Fibroblast of the aortic adventitia (primary cell): ENCODE measurements at places on chromosomes 1 and 21.

- DNase-seq, result no peak
Observed at GRCh38 chr1:101854271-101854670, 142.5 kb downstream of the OLFM3 start.

GRCh38 chr1:186531561-186532165, 70.7 kb upstream of the PDC start:
- DNase-seq, result peak; percentile 35

DNA sequence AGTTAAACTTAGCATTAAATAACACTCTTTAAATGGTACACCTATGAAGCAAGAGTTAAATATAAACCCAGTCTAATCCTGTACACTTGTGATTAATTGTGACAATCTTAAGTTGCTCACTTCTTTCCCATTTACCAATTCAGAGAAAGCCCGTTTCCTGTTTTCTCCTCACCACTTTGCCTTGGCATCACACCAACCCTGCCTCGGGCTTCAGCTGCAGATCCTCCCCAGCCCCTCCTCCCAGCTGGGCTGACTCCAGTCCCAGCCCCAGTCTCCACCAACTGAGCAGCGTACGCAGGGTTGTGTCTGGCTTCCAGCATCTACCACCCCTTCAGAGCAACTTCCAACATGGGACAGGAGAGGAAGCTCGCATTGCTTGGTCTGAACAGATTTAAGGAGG, 4.1 kb downstream of the PYCR2 start:
- peak; percentile 84 for DNase-seq

DNA sequence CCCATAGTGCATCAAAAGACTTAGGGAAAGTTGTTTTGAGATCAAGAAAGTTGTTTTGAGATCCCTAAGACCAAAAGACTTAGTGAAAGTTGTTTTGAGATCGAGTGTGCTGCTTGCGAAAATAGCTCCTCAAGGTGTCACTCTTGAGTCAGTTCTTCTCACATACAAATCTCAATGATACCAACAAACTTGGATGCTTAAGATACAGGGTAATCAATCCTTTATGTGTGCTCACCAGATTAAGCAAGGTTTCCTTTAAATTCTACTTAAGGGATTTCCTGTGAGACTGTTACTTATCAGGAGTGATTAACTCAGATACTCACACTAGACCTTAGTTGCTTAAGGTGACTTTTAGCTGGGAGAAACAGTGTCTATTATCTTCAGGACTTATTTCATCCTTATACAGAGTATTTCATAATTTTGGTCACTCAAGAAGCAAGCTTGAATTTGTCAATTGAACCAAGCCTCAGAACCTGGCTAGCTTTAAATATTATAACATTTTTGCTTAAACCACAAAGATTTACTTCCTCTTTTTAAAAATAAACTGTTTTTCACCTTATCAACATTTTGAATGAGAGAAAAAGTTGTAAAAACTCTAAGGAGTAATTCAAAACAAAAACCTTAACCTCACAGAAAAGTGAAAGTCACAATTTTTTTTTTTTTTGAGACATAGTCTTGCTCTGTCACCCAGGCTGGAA, 8.0 kb upstream of the RLF start:
- DNase-seq, result peak; percentile 85

DNA sequence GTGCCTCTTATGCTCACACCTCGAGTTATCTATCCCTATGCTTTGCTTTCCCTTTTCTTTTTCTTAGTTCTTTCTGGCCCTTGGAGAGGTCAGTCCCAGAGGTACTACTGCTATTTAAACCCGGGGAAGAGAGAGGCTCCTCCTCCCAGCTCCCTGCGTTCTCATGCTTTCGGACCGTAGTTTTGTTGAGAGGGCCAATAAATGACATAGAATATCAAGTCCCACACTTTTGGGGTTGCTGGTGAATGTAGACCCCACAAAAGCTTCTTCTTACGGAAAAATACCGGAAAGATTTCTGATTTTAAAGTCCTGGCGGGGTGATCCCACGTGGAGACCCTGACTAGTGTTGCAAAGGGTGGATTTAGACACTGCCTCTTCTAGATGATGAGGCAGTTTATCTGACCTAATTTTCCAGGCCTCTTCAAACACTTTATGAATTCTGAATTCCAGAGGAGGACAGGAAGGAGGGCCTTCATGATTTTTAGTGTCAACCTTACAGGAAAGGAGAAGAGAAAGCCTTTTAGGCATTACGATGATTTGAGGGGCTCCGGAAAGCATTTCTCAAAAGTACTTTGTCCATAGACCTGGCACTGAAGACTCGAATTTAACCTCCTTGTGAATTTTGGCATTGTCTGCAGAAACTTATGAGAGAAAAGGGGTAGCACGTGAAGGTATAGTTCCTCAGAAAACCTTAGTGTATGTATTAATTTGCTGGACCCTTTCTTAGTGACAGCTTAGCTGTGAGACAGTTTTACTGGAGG, 694 bp downstream of the TMEM167B start:
- peak; percentile 68 for DNase-seq

DNA sequence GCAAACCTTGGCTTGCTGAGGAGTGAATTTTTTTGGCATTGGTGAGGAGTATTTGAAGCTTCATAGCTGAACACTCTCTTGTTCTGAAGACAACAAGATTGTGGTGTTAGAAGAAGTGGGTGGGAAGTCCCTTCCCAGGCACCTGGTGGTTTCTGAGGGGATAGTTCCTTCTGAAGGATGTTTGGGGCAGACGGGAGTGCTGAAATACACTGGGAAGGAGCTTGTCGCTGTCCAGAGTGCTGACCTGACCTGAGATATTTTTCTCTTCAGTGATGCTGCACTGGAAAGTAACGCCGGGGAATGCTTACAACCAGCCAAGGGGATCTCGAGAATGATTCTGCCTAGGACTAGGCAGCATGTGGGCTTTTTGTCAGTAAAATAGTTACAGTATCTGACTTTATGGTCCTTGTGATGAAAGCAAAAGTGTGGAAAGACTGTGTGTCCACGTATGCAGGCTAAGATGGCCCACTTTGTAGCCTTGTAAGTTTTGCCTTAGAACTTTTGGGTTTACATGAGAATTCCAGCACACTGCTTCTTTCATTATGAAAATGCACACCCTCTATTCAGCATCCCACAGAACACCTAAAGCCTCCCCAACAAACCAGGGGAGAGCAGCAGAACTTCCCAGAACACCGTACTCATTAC, 33.1 kb upstream of the NFASC start:
- peak; percentile 77 for DNase-seq

DNA sequence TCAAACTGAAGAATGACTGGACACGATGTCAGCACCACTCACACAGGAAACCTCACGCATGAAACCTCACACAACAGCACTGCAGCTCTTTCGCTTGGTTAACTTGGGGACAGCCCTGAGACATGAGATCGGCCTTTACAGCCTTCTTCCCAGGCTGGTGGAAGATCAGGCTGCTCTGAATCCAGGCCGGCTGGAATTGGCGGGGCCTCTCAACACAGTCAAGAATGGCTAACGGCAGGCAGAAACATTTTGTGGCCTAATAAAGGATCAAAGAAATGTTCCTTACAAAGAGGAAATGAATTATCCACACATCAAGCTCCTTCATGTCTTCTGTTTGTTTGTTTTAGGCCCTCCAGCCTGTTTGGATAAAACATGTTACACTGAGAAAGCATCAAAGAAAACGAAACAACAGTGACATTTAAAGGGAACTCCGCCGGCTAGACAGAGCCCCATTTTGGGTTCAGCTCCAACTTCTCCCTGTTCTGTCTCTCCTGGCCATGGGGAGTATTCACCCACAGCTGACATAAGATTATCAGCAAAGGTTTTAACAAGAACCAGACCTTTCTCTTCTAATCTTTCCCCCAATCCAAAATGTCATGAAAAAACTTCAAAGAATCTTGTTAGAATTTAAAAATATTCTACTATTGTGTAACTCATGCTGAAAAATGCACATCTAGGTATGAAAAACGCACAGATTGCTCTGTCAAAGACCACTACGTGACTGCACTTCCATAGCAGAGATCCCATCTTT, 131.2 kb downstream of the SLC45A1 start:
- DNase-seq, result peak; percentile 82

DNA sequence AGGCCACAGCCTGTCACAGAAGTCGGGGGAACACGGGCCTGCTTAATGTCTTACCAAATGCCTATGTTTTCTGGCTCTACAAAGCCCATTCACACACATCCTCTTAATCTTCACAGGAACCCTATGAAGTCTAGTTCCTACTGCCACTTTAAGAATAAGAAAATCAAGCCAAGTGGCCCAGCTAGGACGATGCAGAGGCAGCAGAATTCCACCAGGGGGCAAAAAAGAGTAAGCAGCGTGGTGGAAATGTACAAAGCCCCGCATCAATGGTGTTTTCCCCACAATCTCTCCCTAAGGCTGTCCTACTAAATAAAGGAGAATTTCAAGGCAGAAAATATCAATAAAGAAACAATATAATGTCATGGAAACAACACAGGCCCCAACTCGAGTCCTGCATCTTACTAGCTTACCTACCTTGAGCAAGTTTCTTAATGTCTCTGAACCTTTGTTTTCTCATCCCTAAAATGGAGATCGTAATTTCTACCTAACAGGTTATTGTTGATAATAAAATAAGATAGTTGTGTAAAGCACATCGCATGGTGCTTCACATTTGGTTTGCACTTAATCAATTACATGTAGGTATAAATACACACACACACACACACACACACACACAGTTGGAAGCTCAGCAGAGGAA, 21.4 kb downstream of the SEC16B start:
- DNase-seq, result peak; percentile 83

GRCh38 chr1:202857136-202857610, 31.8 kb downstream of the RABIF start:
- DNase-seq, result no peak

GRCh38 chr1:30548294-30548693, 175.1 kb downstream of the MATN1 start:
- no peak for DNase-seq

GRCh38 chr1:50980505-50980904, 10.5 kb downstream of the CDKN2C start:
- peak; percentile 21 for DNase-seq

GRCh38 chr1:198657550-198658064, 18.8 kb downstream of the PTPRC start:
- DNase-seq, result peak; percentile 98

DNA sequence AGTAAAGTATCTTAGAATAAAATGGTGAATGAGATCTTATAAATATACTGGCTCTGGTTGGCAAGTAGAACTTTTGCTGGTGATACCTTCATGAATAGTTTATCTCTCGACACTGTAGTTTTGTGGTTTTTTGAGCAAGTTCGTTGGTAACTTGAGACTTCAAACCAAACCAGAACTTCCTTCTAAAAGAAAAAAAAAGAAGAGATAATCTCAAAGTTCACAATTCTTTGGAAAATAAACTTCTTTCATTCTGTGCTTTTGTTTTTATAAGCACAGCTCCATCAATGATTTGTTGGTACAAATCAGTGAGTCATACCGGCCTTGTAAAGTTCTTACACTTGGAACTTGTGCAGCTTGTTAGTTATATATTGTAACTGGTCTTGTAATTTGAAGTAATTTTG, 2.3 kb downstream of the HIPK1 start:
- peak; percentile 83 for DNase-seq

DNA sequence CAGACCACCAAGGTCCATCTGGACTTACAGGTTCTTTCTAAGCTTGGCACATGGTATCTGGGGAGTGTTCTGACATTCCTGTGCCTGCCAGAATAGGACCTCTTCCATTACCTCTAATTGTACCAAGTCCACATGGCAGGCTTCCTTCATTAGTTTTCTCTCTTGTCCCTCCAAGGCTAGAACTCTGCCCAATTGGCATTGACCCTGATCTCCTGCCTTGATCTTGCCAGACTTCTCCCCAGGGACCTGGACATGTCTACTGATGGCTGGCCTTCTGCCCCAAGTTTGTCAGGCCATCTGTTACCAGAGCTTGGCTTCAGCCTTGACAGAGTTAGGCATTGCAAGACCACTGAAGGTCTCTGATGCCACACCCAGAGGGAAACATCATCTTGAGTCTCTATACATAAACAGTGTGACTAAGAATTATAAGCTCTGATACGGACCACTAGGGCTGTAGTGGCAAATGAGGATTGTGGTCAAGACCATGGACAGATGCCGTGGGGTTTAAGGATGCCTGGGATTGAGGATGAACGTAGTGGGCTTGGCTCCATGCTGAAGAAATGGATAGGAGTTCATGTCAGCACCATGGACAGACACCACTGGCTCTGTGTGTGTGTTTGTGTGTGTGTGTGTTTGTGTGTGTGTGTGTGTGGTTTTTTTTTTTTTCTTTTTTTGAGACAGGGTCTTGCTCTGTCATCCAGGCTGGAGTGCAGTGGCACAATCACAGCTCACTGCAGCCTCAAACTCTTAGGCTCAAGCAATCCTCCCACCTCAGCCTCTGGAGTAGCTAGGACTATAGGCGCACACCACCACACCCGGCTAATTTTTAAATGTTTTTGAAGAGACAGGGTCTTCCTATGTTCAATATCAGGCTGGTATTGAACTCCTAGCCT, 19.5 kb upstream of the PSMB2 start:
- DNase-seq, result peak; percentile 70

- DNase-seq, result no peak
Observed at GRCh38 chr1:2981981-2982614, 39.2 kb upstream of the ACTRT2 start.

DNA sequence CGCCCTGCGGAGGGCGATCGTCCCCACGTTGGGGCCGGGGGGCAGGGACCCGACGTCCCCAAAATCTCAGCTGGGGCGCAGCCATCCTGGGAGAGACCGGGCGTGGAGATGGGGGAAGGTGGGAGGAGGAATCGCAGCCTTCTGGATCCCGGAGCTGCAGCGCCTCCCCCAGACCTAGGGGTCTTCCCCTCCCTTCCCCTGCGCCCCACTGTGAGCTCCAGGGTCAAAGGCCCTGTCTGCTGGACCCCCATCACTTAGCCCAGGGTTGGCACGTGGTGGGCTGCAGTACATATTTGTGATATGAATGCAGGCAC, 90.2 kb upstream of the VAMP3 start:
- DNase-seq, result no peak

GRCh38 chr1:155195201-155196102, 12.2 kb downstream of the THBS3 start:
- peak; percentile 34 for DNase-seq

- peak; percentile 77 for DNase-seq
Observed at GRCh38 chr1:55860798-55861519, 645.8 kb upstream of the USP24 start.
